ENCODE measurements at places on chromosomes 12 and 14.

GRCh38 chr14:56422703-56423213, 156.8 kb upstream of the TMEM260 start:
- DNase-seq = no peak

DNA sequence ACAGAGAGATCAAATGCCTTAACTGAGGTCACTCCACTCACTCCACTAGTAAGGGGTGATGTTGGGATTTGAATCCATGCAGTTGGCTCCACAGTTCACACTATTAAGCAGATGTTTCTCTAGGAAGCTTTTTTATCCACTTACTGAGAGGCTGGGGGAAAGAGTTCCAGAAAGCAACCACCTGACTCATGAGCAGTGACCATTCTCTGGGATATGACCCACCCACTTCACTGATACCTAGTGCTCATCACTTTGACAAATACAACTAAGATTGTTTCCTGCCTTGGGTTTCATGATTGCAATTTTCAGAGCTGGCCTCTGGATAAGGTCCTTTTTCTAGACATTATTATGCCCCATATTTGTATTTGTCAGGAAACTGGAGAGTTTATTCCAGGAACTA, 152.1 kb upstream of the PLEKHG7 start:
- DNase-seq = no peak

GRCh38 chr12:16914853-16915252, 308.9 kb upstream of the LMO3 start:
- DNase-seq = no peak

GRCh38 chr12:46916796-46917419, 91.1 kb upstream of the SLC38A4 start:
- DNase-seq = no peak

DNA sequence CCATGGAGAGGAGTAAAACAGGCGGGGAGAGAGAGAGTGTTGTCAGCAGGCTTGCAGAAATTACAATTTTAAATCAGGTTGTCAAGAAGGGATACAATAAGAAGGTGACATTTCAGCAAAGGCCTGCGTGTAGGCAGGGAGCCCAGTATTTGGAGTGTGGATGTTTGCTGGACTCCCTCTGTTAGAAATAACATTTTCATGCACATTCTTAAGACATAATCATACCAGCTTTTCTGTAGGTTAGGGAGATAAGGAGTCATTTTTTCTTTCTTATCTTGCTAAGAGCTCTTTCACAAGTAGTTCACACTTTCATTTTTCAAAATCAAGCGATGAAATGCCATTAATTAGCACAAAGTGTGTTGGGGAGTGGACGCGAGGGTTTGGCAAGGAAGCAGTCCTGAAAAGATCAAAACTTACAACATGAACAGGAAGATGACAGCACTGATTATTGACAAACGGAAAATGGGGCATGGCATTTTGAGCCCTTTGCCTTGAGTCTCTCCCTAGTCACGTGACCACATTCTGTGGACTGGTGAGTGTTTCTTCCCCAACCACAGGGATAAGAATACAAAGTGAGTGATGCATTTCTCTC, 160.2 kb downstream of the DAD1 start:
- no peak for DNase-seq

DNA sequence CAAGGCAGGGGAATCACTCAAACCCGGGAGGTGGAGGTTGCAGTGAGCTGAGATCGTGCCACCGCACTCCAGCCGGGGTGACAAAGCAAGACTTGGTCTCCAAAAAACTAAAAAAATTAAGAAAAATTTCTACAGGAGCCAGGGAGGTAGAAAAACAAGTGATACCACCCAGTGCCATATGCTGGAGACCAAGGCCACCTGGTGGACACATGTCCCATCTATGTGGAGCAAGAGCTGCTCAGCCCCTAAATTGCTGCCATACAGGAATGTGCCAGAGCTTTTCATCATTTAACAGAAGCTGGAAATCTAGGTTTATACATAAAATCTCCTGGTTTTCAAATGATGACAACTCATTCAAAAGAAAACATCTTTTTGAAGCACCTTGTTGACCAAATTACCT, 61.4 kb upstream of the ELK3 start:
- no peak for DNase-seq

GRCh38 chr14:103576371-103577024, 13.7 kb downstream of the COA8 start:
- DNase-seq = peak; percentile 58

GRCh38 chr14:44854114-44854513, 107.6 kb downstream of the KLHL28 start:
- DNase-seq = no peak

DNA sequence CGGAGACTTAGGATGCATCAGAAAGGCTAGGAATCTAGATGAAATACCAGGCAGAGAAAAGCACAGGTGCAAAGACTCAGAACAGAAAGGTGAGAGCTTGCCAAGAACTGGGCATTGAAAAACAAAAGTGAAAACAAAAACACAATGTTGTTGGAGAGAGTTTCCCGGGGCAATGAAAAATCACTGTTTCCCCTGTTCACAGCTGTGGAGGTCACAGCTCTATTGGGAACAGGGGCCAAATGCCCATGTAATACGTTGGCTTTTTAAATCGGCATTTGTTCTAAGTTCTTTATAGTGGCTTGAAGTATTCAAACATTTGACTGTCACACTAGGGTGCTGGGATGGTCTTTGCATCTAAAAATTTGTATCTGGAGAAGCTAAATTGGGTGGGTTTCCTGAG, 108.3 kb downstream of the SLC15A4 start:
- no peak for DNase-seq

DNA sequence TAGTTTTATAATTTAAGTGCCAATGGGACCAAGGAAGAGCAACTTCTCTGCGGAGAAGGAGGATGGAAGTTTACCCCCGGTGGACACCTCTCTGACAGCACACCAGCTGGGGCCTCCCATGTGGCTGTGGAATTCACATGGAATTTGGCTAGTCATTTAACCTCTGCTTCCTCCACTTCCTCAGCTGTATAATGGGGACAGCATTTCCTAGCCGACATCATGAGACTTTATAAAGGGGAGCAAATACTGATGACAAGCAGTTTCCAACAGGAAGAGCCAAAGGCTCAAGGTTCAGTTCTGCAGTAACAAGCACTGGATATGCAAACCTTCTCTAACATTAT, 7.5 kb downstream of the DUSP6 start:
- DNase-seq = no peak

DNA sequence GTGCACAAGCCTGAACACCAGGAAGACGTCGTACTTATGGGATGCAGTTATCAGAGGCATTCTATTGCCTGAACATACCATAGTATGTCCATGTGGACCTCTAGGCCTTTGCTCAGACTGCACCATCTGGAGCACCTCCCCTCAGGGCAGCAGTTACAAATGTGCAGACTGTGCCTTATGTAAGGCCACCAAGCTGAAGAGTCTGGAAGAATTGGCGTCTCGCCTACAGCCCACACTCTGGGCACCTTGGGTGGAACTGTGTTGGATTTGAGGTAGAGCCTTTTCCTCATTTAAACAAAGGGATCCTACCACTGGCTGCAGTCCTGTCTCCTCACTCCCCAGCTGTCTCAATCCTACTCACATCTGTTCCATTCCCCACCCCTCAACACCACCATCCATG, 204.3 kb upstream of the FRMD6 start:
- no peak for DNase-seq

DNA sequence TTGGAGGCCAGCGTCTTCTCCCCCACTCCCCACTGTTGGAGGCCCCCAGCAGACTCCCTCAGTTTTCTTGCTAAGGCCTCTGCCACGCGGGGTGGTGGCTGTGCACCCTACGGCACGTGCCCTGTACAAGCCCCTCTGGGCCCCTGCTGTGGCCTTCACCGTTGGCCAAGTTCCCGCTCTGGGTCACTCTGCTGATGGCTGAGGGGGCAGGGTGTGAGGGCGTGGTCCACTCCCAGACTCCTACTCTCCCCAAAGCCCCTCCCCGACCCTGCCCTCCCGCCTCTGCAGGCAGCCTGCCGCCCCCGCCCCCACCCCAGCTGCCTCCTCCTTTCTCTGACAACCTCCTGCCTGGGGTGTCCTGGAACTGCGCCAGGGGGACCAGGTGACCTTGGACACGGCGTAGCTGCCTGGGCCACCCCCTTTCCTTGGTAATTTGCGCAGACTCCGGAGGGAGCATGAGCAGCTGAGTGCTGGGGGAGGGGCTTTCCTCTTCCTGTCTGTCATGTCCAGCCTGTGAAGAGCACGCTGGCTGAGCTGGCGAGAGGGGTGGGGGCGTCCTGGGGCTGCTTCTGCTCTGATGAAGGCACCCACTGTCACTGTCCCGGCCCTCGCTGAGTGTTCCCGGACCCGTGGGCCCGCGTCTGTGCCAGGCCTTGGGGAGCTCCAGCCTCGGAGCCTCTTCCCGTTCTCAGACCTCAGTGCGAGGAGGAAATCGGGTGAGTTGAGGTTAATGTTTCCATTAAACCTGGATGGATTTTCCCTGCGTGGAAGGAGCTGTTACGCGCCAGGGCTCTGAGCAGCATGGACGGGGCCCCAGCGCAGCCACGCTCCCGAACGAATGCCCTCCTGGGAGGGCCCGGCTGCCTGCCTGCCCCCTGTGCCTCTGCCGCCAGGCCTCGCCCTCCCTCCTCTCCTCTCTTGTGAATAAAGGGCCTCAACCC, 85.0 kb downstream of the KIF26A start:
- no peak for DNase-seq

Data from neural crest cell (in vitro differentiated cells).